Suppressor macrophage (primary cell): ENCODE measurements at places on chromosomes 3 and 15.

- no peak for DNase-seq
Observed at GRCh38 chr15:28020644-28021043, 78.5 kb downstream of the OCA2 start.

GRCh38 chr3:52065264-52065756 lies 8.9 kb upstream of the DUSP7 start:
- DNase-seq = no peak

- DNase-seq = no peak
Observed at GRCh38 chr3:26636096-26636727, 13.6 kb downstream of the LRRC3B start.

GRCh38 chr15:80152896-80153876 lies at the start of gene FAH:
Gene FAH, plus strand, starts transcription at chr15:80152999. Its CDS starts 56 bp downstream, at chr15:80153055.
- peak; percentile 83 for DNase-seq

DNA sequence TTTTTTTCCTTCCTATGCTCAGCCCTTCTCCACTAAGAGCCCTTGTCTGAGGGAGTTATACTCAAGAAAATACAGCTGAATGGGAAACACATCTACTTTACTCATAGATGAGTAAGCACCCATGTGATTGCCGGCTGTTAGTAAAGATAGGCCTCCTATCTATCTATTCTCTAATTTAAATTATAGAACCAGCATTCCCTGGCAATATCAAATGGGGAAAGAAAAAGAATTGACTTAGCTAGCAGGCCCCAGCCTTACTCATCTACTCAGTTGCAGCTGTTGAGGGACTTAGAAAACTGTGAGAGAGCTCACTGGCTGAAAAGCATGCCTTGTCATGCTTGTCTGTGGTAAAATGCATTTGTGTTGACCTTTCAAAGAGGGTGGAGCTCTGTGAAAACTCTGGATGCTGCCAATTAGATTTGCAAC lies 116.9 kb upstream of the LRRFIP2 start:
- peak; percentile 50 for DNase-seq

DNA sequence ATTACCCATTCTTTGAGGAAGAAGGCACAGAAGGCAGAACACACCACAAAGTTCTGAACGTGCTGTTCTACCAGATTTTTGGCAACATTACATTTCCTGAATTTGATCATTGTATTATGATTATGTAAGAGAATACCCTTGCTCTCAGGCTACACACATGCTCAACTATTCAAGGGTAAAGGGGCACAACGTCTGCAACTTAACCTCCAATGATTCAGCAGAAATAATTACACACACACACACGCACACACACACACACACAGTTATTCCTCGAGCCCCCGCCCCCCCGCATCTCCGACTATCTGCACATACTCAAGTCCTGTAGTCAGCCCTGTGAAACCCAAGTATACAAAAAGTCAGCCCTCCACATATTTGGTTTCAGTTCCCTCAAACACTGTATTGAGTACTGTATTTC lies 26.8 kb downstream of the RPN1 start:
- no peak for DNase-seq

- no peak for DNase-seq
Observed at GRCh38 chr3:153172796-153173757, 11.1 kb downstream of the RAP2B start.
